Hematopoietic multipotent progenitor cell treated with erythropoietin and hydrocortisone succinate and interleukin-3 and kit ligand, for 17 days (in vitro differentiated cells): ENCODE measurements at places on chromosomes 16 and 17.

GRCh38 chr17:38922538-38923297, 2.7 kb upstream of the LASP1NB start:
- no peak for DNase-seq

GRCh38 chr17:45231481-45232116, 9.9 kb downstream of the FMNL1 start:
- DNase-seq, result no peak

GRCh38 chr16:52634528-52634927, 87.6 kb upstream of the TOX3 start:
- no peak for DNase-seq

DNA sequence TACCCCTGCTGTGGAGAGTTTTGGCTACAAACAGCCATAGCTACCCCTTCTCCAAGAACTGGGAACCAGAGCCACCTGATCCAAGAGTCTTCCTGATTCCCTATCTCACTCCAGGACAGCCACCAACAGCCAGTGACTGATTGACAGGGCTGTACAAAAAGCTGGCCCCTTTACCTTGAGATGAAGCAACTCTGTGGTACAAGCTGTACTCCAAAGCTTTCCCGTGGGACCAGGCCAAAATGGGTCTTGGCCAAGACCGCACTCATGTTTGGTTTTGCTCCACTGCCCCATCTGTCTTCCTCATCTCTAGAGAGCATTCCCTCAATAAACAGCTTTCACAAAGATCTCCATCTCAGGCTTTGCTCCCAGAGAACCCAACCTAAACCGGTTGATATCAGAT, 43.6 kb downstream of the RNF157 start:
- DNase-seq, result no peak

- no peak for DNase-seq
These were observed 18.6 kb upstream of the MNT start for GRCh38 chr17:2419486-2419885.
